ENCODE measurements at places on chromosomes 2 and 18.
A peak's percentile ranks its signal among the peaks of the same experiment; 100 is the strongest.

DNA sequence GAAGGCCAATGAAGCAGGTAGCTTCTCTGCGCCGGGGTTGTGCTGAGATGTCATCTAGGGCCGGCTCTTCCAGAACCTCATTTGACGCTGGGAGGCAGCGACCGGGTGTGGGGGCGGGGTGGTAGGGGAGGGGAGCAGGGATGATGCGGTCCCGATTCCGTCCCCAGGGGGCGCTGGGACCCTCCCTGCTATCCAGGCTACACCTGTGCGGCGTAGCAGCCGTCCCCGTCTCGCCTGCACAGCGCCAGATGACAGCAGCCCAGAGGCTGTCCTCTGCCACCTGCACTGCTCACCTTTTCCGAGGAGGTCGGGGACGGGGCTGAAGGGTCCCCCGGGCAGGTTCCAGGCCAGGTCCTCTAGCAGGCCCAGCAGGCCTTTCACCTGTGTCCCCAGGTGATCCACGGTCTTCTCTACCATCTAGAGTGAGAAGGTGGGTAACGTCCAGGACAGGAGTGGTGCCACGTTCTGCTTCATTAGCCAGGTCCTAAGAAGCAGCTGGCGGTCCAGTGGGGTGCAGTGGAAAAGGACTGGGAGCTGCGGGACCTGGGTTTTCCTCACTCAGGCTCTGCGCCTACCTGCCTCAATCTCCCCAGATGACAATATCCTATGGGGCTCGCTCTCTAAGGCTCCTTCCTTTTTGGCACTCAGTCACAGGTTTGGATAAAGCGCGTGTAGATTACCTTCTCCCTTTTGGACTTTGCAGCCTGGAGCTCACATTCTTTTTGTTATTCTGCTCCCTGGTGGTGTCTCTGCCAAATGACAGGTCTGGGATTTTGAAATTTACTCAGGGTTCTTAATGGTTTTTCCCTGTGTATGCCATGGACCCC is 56.0 kb upstream of the RAB6C start:
- DNase-seq: peak; percentile 2

- DNase-seq: peak; percentile 23
These were observed 383.4 kb downstream of the PTPRM start for GRCh38 chr18:7950380-7951136.

DNA sequence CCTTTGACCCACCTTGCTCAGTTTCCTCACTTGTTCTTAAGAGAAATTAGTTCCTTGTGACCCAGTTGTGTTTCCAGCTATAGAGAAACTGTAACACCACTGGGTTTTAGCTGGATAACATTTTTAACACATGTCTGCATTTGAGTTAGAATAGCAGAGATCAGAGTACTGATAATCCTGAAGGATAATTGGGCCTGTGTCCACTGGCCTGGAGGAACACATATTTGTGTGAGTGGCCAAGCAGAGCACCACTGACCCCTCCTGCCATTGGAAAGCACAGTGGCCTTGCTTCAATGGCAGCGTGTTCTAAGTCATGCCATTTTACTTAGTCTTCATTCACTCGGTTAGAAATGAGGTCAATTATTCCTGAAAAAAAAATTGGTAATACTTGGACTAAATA is 42.6 kb downstream of the PKP4 start:
- DNase-seq: no peak

GRCh38 chr2:23673082-23673481 is 253.8 kb downstream of the ATAD2B start:
- no peak for DNase-seq

GRCh38 chr2:106161938-106162820 is 31.9 kb downstream of the UXS1 start:
- DNase-seq: no peak
